Transverse colon (tissue), 4 donors: ENCODE measurements at places on chromosomes 3 and 15. TPM values are rescaled to one million over a fixed set of nuclear protein-coding genes. Genes with fewer than 3 reads are reported as not detected.

DNA sequence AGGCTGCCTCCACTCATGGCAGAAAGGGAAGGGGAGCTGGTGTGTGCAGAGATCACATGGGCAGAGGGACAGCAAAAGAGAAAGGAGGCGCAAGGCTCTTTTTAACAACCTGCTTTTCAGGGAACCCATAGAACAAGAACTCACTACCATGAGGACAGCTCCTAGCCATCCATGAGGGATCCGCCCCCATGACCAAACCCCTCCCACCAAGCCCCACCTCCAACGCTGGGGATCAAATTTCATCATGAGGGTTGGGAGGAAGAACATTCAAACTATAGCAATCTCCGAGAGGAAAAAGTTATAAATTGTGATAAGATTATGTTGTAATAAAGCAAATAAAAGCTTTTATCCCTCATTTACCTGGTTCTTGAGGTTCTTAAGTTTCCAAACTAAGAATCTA lies 84.7 kb upstream of the LMCD1 start:
- DNase-seq, result peak; percentile 37

DNA sequence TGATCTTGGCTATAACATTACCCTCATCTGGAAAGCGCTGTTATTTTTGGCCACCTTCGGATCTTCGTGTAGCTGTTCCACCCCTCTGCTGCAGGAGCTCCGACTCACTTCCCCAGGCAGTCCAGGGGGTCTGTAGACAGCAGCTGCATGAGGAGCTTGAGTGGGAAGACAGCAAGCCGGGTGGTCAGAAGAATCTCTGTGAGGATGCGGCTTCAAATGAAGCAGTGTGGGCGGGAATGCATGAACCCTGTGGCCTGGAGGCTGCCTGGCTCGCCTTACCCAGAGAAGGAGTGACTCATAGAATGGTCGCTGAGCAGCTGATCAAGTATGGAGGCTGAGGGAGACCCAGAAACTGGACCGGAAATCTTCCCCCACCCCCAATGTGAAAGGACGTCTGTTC lies 45.2 kb upstream of the NR2F2 start:
- DNase-seq, result no peak

DNA sequence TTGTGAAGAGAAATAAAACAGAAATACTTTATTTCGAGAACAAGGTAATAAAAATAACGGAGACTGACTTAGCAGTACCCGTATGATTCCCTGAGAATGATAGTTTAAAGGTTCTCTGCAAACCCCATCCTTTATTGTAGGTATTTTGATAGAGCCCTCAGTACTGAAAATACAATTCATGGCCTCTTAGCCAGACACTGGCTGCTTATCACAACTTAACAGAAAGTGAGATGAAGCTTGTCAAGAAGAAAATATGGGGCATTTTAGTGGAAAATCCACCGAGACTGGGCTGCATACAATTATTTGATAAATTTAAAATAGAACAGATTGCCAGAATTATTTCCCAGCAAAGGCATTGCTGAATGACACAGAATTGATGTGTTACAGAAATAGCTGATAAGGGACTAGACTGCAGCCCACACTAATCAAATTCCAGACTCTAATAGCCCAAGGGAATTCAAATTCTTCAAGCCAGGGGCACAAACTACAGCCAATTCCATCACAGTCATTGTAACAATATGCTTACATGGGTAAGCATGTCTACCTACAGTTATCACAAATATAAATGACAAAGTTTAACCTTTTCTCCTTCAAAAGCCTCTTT lies 521.9 kb downstream of the PLOD2 start:
- no peak for DNase-seq

RASL12 gene
- total RNA-seq, result 46.8 TPM

DNA sequence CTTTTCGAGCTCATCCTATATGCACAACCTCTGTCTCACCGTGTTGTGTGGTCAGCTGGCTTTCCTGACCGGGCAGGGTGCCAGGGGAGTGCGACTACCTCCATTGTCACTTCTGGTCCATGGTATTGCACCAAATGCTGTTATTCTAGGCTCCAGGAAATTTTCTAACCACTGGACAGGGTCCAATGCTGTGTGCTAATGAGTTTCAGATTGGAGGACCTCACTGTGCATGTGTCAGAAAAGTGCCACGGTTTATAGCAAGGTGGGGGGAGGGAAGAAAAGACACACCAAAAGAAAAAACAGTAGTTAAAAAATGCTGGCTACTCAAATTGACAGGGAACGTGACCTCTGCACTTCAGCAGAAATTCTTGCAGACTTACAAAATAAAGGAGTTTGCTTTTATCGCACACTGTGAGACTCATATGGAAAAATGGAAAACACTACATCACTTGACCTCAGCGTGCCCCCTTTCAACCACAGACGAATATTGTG lies 480.1 kb downstream of the FOXP1 start:
- peak; percentile 47 for DNase-seq

DNA sequence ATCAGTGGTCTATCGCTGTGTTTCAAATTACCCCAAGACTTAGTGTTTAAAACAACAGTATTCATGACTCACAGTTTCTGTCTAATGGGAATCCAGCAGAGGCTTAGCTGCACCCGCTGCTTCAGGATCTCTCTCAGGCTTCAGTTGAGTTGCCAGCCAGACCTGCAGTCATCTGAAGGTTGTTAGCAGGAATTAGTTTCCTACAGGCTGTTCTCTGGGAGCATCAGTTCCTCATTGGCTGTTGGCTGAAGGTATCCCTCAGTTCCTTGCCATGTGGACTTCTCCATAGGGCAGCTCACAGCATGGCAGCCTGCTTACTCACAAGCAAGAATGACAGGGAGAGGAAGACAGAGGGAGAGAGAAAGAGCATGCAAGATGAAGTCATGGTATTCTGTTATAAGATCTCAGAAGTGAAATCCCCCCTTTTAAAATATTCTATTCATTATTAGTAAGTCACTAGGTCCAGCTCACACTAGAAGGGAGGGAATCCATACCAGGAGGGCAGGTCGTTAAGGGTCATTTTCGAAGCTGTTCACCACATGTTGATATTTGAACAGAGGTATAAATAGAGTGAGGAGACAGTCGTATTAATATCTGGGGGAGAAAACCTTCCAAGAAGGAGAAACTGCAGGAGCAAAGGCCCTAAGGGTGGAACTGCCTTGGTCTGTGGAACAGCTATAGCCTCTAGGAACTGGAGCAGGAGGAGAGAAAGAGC lies 473.9 kb upstream of the PPP2R3A start:
- no peak for DNase-seq

- DNase-seq, result no peak
Measured at GRCh38 chr15:60871731-60872130, 357.4 kb downstream of the RORA start.

DNA sequence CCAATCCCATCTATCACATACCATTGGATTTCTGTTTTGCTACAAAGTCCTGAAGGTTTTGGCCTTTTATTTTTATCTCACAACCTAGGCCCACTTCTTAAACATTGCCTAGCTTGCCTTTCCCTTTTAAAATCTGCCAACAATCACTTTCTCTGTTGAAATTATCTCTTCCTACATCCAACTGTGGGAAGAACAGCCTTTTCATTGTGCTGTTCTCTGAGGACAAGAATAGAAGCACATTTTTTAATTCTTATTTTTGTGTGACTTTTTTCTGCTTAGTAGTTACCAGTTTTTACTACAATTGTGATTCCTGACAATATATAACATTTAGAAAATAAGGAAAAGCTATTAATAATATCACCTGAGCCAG lies 159.2 kb downstream of the CNTN6 start:
- no peak for DNase-seq

CYP1A1 gene
- total RNA-seq, result 0.55 TPM

DNA sequence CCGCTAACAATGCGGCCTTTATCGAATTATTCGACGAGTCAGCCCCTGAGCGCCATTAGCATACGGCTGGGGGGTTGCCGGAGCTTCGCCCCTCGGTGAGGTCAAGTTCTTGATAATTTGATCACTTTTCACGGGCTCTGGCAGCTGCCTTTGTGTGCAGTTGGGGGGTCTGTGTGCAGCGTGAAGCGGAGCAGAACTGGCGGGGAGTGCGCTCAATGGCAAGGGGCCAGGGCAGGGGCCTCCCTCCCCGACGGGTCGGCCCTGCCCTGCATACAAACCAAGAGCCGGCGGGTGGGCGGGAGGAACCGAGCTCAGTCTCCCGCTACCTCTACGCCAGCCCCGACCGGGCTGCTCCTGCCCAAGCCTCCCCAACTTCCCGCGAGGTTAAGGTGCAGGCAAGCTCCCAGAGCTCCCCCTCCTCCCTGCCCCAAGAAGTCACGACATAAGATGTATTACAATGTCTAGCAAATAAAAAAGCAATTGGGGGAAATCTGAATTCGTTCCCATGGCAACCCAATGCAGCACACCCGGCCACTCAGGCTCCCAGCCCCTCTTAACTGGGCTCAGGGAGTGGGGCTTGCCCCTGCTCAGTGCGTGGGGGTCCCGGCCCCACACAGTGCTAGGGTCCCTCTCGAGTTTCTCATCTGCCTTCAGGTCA lies 34.1 kb upstream of the POLG start:
- no peak for DNase-seq

GRCh38 chr3:23580096-23580713 lies 225.6 kb upstream of the UBE2E1 start:
- no peak for DNase-seq

DNA sequence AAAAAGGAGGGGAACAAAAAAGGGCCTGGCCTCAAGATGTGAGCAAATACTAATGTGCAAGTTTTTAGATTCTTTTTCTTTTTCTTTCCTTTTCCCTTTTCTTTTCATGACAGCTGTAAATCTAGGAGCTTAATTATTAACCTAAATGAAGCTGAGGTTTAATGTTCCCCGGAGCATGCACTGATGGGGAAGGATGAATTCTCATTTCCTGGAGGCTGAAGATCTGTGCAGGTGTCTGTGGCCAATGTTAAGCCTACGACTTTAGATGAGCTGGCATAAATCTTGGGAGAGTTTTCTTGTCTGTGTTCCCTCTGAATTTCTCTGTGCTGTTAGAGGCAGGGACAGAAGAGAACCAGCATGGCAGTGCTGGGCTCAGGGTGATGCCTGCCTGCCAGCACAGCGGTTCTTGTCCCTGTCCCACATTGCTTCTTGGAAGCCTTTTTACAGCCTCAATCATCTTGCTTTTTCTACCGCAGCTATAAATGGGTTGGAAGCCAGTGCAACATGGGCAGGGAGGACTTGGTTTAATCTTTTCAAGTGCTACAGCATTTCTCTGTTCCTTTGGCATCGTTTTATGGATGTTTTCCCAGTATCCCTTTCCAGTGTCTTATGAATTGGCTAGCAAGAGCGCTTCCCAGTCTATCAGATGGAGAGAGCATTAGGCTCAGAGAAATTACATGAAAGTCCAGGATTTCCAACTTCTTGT lies 119.1 kb downstream of the ATG7 start:
- peak; percentile 12 for DNase-seq

DNA sequence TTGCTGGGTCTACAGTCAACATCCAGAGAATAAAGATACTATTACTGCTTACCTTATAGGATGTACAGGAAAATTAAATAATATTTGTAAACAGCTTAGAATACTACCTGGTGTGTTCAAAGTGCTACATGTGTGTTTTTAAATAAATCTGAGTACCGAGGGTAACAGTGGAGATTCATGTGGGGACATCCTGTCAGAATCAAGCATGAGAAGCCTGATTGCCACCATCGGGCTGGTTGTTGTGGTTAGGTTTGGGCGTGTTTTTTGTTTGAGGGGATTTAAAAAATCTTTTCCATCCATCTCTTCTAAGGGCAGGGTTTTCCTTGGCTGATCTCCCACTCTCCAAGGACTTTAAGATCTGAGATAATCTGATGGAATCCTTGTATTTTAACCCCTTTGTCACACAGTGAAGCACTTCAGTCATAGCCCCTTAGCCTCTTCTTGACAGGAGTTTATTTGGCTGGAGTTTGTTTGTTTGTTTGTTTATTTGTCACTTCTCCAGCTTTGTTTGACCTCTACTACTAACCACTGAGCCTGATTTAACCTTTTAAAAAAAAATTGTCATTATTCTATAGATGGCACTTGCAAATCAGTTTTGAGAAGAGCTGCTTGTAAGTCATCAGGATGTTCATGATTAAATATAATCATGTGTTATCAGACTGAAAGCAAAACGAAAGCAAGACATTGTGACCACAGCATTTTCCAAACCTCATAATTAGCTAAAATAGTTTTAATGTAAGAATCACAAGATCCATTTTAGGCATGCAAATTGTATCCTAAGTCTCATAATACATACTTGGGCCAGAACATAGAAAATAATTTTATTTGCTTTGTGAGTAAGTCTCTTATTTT lies 72.8 kb upstream of the RARB start:
- no peak for DNase-seq

DNA sequence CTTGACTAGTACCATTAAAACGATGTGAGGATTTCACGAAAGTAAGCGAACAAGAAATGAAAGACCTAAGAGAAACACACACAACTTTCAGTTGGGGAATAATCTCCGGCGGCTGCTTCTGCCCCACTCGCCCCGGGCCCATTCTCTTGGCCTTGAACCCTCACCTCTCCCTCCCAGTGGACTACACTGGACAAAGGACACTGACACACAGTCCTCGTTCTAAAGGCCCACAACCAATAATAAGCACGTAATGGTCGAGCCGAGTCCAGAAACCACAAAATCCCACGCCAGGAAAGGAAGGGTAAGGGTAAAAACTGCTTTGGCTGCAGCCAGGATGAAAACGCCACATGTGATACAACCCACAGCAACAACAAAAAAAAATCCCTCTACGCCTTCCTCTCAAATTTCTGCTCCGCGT lies 469 bp downstream of the ZNF770 start:
- no peak for DNase-seq

DNA sequence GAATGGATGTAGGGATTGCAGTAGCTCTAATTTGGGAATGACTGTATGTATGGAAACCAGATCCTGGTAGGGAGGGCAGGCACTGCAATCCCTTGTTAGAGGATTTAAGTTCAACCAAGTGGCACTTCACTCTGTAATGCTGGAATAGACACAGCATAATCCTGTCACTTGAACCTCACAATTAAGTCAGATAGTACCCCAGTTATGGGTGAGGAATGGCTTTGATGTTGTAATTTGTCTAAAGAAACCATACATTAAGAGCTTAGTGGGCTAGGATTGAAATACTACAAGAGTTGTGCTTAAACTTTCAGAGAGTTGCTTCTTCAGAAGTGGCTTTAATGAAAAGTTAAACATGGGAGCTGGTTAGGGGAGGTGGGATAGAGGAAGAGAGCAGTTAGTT lies 9.3 kb downstream of the RAB7A start:
- no peak for DNase-seq

TMEM45A gene
- 0.60 TPM for total RNA-seq
